Activated naive CD8-positive, alpha-beta T cell treated with anti-CD3 and anti-CD28 coated beads for 36 hours (primary cell): ENCODE measurements at places on chromosomes 5 and 9.

GRCh38 chr9:86517475-86517874 lies 163.3 kb upstream of the TUT7 start:
- DNase-seq, result no peak

- no peak for DNase-seq
Observed at GRCh38 chr9:90259311-90260246, 383.0 kb downstream of the DIRAS2 start.

DNA sequence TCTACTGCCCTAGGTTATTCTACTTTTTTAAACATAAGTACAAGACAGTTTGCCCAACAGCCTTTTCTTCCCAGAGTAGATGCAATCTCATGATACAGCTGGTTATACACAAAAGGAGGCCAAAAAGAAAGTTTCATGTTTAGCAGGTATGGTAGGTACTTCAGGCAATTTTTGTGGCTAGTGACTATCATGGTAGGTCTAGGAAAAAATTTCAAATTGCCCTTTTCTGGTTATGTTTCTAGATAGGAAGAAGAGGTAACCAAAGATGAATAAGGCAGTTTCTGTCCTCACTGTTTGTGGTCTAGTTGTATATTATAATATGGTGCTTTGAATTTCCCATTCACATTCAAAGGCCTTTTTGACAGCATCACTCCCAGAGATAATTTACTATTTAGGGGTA lies 19.7 kb downstream of the MEGF9 start:
- DNase-seq, result no peak

DNA sequence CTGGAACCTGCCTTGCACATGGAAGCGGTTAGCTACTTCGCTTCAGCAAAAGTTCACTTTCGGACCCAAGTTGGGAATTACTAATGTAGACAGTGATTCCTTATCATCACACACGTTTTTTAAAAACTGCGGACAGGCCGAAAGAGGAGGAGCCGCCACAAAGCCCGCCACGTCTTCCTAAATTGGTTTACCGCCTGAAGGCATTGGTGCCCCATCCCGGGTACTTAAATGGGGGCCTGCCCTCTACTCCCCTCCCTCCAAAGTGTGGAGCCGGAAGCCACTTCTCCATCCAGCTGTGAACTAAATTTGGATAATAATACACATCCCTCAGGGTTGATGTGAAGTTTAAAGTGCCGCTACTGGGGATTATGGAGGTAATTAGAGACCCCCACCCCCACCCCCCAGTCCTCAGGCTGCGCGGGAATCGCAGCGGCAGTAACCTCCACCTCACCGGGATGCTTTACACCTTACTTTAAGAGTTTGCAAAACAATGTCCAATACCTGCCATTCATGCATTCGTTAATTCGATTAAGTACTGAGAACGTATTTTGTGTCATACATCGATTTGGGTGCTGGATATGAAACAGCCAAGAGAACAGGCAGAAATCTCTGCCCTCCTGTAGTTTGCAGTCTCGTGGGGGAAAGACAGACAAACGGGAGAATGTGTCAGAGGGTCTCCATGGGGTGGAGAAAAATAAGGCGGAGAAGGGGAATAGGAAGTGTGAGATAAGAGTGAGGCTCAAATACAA lies 937 bp upstream of the MACROH2A1 start:
- DNase-seq, result no peak

DNA sequence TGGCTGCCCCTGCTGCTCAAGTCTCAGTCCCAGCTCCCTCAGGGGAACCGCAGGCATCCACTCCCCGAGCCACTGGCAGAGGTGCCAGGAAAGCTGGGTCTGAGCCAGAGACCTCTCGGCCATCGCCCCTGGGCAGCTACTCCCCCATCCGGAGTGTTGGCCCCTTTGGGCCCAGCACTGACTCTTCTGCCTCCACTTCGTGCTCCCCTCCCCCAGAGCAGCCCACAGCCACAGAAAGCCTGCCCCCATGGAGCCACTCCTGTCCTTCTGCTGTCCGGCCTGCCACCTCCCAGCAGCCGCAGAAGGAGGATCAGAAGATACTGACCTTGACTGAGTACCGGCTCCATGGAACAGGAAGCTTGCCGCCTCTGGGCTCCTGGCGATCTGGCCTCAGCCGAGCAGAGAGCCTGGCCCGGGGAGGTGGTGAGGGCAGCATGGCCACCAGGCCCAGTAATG lies 49.8 kb upstream of the TESK1 start:
- no peak for DNase-seq

GRCh38 chr5:141001844-141002604 lies 35.7 kb downstream of the PCDHAC2 start:
- no peak for DNase-seq

DNA sequence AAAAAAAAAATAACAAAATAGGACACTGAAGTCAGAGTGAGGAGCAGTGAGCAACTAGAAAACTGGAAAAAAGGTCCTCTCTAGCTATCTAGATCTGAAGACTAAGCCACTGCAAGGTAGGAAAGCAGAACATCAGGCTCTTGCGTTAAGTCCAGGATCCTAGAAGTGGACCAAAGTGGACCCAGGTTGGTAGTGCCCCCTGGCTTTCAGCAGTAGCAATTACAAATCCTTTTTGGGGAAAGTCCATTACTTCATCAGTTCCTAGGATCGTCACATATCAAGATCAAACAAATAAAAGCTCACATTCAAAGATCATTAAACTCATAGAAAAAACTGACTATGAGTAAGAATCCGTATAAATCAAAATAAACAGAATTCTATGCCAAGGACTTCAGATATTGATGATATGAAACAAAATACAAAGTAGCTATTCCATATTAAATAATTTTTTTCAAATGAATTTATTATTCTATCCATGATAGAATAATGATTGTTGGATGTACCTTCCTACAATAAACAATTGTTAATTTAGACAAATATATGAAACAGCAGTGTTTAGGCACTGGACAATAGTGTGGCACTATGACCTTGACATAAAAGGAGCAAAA lies 6.5 kb upstream of the RICTOR start:
- DNase-seq, result peak; percentile 36

DNA sequence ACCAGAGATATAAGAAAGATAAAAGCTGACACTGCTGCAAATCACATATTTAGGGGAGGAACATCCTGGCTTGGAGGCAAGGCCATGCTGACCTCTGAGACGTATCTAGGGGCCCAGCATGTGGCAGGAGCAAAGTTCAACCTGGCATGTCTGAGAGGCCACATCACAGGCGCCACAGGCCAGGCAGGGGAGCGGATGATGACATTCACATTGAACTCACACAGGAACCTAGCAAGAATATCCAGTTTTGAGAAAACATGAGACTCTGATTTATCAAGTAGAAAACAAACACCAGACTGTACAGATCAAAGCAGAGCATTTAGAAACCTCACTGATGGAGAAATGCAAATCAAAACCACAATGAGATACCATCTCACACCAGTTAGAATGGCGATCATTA lies 64.2 kb upstream of the STK32A start:
- no peak for DNase-seq

GRCh38 chr9:81022177-81022576 lies 667.2 kb downstream of the TLE1 start:
- DNase-seq, result no peak

- no peak for DNase-seq
Observed at GRCh38 chr5:132209901-132210545, 17.6 kb downstream of the P4HA2 start.

DNA sequence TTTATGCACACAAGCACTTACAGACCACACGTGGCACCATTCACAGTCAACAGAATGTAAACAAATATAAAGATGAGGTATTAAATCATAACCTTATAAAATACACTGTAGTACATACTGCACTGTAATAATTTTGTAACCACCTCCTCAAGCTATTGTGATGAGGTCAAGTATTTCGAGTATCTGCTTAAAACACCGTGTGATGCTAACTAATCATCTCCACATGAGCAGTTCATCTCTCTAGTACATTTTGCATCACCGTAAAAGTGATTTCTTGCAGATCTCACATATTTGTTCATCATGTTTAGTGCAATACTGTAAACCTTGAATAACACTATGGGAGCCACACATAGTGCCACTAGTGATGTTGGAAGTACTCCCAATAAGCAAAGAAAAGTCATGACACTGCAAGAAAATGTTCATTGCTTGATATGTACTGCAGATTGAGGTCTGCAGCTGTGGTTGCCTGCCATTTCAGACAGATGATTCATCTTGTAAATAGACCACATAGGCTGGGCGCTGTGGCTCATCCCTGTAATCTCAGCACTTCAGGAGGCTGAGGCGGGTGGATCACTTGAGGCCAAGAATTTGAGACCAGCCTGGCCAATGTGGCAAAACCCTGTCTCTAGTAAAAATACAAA lies 44.3 kb downstream of the FOXB2 start:
- DNase-seq, result no peak

DNA sequence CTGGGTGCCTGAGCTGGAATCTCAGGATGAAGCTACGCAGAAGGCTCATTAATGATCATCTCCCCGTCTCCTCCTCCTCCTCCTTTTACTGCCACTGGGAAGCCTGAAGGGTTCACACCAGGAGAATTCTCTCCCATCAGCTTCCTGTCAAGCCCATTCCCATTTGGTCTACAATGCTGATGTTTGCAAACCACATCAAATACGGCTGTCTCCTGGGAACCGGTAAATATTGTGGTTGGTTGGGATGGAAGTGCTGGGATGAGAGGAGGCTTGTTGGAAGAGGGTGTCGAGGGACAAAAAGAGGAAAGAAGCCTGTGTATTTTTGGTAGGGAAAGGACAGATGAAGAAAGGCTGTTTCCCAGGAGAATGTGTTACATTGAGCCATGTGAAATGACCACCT lies 13.2 kb upstream of the S1PR3 start:
- DNase-seq, result no peak

DNA sequence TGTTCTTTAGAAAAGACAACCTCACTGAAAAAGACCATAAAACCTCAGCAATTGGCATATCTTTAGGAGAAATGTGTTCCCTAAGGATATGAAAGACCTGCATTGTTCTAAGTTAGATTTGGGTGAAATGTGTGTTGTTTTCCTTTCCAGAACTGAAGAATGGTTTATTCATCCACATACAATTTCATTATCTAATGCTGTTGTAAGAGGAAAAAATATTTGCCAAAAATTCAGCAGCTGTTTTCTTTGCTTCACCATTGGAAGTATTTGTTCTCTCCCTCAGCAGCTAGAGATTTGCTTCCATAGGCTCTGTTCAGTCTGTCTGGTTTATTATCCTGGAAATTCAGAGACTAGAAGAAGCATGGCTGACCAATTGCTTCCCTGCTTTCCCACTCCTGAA lies 150.9 kb downstream of the ISOC1 start:
- no peak for DNase-seq

DNA sequence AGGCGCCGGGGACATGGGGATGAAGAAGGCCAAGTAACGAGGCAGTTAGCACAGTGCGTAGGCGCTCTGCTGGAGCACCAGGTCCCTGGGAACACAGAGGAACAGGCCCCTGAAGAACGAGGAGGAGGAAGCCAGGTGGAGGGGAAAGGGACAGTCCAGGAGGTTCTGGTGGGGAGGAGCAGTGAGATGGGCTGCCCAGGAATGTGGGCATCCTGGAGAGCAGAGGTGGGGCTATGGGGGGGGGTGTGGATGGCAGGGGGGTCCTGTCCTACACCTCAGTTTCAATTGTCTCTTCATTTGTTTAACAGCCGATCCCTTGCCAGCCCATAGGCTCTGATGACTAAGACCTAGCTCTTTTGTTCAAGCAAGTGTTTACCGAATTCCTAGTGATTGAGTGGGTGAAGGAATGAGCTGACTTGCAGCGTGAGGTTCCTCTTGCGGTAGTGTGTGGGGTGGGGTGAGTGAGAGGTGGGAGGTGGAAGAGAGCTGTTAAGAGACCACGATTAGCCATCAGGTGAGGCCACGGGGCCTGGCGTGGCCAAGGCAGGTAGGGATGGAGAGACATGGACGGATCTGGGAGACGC lies 8.4 kb upstream of the PHYHD1 start:
- DNase-seq, result no peak

DNA sequence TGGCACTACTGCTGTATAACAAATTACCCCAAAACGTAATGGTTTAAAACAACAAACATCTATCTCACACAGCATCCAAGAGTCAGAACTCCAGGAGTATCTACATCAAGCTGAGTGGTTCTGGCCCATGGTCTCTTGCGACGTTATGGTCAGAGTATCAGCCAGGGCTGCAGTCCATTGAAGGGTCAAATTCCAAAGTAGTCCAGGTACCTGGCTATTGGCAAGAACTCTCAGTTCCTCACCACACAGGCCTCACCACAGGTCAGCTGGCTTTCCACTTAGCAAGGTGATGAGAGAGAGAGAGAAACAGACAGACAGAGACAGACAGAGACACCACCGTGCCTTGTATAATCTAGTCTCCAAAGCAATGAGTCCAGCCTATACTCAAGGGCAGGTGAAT lies 22.6 kb downstream of the EPB41L4A start:
- DNase-seq, result no peak

- DNase-seq, result no peak
Observed at GRCh38 chr5:73654819-73655318, 28.9 kb downstream of the ARHGEF28 start.

- DNase-seq, result no peak
Observed at GRCh38 chr9:96449523-96449844, 485 bp upstream of the HABP4 start.

DNA sequence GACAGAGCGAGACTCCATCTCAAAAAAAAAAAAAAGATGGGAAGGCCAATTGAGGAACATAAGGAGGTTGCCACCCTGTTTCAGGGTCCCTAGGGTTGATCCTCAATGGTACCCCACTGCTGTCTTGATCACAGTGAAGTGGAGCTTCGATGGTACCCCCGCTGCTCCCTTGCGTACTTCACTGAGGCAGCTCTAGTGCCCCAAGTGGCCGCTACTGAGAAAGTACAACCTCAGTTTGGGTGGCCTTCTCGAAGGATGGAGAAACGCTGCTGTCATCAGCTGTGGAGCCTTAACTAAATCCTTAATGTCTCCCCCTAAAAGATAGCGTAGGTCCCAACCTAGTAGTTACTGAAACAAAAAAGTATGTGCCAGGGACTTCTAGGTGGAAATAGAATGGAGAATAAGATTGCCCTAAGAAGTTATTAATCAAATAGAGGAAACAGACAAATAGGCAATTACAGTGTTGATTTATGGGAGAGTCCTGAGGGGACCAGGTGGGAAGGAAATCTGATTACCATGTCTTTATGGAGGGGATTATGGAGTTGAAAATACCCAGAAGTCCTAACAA lies 6.3 kb downstream of the TESK1 start:
- peak; percentile 49 for DNase-seq

GRCh38 chr9:99128133-99128406 lies 23.2 kb downstream of the TGFBR1 start:
- no peak for DNase-seq

- no peak for DNase-seq
Observed at GRCh38 chr5:78334811-78335210, 25.6 kb upstream of the SCAMP1 start.

DNA sequence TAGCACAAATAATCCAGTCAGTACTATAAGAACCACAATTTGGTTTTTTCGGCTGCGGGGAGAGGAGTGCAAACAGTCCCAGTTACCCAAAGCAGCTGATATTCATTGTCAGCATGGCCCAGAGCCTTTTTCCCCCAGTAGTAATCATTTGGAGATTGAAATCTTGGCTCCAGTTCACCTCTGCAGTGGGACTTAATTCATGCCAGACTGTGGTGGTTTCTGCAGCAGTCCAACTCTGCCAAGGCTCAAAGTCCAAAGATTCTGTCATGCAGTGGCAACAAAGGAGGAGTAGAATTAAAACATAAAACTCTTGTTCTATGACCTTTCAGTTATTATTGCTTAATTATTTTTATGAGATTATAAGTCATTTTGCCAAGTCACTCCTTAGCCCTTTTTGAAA lies 25.0 kb upstream of the TRIM36 start:
- no peak for DNase-seq
